ENCODE measurements at places on chromosomes 3 and 15.
A peak's percentile ranks its signal among the peaks of the same experiment; 100 is the strongest.

- DNase-seq: no peak
Observed at GRCh38 chr3:138594935-138595610, 1.0 kb upstream of the CEP70 start.

DNA sequence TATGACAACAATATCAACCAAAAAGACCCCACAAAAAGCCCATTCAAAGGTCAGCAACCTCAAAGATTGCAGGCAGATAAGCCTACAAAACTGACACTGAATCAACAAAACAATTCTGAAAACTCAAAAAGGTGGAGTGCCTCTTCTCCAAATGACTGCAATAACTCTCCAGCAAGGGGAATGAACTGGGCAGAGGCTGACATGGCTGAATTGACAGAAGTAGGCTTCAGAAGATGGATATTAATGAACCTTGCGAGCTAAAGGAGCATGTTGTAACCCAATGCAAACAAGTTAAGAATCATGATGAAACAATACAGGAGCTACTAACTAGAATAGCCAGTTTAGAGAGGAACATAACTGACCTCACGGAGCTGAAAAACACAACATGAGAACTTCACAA is 20.4 kb upstream of the SLC25A38 start:
- no peak for DNase-seq

GRCh38 chr3:112738366-112738765 is 97.4 kb upstream of the CCDC80 start:
- DNase-seq: no peak

DNA sequence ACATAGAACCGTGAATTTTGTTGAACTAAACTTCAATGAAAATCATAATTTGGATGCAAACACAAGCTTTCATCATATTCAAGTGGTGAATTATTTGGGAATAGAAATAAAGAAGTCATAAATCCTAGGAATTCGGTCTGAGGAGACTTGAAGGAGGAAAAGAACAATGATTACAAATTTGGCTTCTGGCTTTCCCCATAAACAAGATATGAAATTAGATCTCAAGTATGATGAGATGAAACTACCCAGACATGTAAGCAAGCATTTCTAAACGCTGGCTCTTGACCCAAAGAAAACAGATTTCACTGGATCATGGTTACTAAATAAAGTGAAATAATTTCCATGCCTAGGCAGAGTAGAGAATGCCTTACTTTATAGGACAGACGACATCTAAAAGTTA is 146.9 kb upstream of the LRTM1 start:
- DNase-seq: no peak

DNA sequence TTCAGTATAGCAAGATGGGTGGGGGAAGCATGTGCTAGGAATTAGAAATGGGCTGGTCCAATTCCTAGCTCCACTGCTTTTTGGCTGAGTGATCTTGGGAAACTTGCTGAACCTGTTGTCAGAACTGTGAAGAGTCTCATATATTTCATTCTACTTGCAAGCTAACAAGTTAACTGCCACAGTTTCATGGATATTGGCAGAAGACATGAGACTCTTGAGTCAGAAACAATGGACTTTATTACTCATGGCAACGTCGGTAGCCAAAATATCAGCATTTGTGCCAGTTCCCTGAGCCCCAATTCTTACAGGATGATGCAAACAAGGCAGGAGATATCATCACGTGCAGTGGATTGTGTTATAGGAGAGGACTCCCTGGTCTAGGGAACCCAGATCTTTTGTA is 26.6 kb upstream of the PLAAT1 start:
- DNase-seq: no peak

- DNase-seq: peak; percentile 12
Observed at GRCh38 chr15:75578173-75578947, 755 bp downstream of the PTPN9 start.

DNA sequence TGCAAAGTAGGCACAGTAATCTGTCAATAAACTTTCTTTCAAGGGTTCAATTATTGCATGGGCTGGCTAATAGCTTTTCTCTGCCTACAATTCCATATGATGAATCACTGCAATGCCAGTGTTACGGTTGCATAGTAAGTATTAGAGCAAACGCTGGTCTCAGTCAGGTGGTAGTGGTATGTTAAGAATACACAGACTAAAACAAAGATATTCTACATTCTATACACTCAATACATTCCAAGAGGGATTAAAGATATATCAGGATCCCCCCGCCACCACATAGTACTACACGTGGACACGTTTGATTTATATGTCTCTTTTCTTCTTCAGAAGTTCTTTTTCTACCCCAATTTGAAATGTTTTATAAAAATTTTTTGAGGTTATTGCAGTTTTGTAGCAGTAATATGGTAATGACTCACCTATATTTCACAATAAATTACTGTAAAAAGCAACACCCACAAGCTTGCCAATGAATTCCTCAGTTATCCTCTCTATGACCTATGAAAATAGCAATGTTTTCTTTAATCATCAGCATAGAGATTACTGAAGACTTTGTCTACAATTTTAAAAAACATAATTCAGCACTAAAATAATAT is 68.2 kb downstream of the CD200R1L start:
- DNase-seq: no peak

- DNase-seq: no peak
Observed at GRCh38 chr3:125213946-125214542, 1.5 kb upstream of the SLC12A8 start.

DNA sequence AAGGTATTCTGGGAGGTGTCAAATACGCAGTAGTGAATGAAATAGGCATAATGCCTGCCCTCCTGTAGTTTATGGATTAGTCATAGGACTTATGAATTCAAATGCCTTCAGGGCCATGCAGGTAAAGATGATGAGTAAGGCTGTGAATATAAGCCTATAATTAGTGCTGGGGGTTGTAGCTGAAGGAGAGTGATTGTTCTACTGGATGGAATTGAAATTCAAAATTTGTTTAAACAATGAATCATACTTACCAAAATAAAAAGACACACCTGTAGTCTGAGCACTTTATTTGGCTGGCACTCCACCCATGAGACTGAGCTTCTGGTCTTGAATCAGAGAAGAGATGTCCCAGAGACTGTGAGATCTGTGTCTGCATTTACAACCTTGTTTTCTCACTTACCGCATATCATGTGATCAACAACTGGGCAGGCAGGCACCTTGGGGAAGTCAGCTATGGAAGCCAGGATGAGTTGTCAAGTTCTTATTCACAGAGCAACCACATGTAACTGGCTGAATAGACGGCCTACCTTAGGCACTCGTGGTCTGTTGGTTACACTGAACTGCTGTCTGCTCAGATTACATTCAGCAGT is 291.8 kb downstream of the NAALADL2 start:
- DNase-seq: no peak

GRCh38 chr15:76752549-76752948 is 152.6 kb downstream of the SCAPER start:
- no peak for DNase-seq

GRCh38 chr3:119230071-119230470 is 10.6 kb downstream of the B4GALT4 start:
- no peak for DNase-seq

DNA sequence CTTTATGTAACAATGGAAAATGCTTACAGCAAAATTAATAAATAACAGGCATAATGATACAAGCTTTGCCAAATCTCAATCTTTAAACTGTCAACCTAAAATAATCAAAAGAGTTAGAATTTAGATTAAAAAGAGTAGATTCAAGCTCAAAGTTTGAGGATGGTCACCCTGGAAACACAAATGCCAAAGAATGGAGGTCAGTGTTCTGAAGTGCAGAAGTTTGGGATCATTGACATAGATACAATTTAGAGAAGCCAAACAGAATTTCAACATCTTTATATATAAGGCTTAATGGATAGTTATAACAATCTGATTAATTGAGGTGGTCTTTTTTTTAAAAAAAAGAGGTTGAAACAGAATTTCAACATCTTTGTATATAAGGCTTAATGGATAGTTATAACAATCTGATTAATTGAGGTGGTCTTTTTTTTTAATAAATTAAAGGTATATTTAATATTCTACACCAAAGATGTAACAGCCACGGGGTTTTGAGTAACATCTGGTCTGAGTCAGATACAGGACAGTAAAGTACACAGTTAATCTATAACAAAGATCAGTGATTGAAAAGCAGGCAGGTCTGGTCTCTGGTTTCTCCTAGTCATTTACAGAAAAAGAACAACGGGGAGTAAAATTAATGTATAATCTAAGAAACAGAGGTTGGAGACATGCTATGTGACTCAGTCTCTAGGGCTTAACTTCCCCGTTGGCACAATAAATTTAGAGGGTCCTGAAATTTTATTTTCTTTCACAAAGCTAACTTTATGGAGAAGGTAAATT is 490.7 kb downstream of the GBE1 start:
- DNase-seq: no peak

GRCh38 chr3:42640771-42641370 is 12.6 kb upstream of the ZBTB47 start:
- no peak for DNase-seq

DNA sequence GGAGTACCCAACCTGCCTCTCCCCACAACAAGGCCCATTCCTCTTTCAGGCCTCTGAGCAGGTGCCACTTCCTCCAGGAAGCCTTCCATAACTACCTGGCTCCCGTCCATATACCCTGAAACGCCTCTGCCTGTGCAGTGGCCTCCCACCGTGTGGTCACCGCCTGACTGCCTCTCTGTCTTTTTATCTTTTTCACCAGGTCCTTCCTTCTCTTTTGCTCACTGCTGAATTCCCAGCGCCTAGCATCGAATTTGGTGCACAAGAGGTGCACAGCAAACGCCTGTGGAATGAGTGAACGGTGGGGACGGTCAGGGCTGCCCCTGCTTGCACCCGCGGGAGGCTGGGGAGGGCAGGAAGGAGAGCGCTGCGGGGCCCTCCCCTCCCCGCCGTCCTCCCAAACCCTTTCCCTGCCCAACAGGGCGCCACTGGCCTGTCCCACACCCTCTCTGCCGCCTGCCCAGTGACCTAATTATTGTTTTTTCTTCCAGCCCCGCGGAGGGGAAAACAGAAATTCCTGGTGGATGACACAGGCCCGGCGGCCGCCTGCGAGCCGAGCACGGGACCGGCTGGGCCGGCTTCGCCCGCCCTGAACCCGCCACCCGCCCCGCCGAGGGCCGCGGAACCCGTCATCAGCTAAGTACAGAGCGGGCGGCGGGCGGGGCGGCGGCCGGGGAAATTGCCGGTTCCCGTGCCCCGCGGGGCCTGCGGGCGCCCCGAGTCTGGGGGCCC is 140.1 kb downstream of the SMAD6 start:
- no peak for DNase-seq

GRCh38 chr15:29623116-29623639 is 199.1 kb downstream of the TJP1 start:
- DNase-seq: no peak

DNA sequence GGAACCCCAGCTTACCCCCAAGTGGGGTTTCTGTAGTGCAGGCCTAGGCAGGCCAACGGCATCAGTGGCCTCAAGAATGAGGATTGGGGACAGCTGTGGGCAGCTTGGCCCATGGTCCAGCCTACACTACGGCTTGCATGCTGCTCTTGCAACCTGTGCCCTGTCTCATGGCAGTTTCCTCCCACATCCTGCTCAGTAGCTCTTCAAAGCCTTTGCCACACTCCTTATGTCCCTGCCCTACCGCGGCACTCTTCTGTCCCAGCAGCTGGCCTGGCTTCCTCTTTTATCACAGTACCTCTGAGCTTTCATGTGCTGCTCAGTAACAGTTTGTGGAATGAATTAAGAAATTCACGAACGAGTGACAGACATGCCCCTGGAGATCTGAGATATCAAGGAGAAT is 431.0 kb downstream of the EPHB1 start:
- no peak for DNase-seq

DNA sequence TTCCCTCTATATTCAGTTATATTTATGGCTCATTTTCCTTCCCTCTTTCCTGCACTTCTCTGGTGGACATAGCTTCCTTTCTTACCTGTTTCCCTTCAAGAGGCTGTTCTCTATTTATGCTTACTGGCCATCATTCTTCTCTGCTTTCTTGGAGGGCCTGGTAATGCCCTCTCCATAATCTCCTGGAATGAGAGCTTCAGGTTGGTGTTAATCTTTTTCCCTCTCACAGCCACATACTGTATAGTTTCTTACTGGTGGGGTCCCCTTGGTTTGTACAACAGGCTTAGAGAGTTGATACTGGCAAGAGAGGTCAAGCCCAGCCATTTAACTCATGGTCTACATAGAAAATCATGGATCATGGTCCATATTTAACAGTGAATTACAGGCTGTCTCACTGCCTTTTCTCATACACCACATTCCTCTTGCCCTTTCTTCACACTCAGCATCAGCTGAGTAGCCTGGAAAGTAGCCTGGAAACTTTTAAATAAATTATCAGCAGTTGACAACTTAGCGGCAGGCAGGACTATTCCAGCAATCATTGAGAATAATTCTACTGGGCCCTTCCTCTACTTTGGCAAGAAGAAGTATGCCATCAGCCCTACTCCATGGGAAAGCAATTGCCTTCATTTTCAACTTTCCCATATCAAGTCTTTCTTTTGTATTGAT is 38.0 kb upstream of the DPH6 start:
- no peak for DNase-seq

DNA sequence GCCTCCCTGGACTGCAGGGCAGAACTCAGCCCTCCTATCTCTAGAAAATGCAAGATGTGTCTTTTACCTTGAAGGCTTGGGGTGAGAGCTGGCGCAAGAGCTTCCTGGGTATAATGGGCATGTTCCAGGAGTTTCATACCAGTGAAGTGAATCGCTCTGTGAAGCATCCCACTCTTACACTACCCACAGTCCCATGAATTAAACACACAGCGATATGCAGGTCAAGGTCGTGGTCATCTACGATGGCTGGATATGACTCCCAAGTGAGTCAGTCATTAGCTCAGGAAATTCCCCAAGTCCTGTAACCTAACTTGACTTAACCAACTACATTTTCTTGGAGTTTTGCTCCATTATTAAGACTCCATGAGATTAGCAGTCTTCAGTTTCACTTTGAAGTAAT is 439.7 kb downstream of the NTRK3 start:
- DNase-seq: no peak

DNA sequence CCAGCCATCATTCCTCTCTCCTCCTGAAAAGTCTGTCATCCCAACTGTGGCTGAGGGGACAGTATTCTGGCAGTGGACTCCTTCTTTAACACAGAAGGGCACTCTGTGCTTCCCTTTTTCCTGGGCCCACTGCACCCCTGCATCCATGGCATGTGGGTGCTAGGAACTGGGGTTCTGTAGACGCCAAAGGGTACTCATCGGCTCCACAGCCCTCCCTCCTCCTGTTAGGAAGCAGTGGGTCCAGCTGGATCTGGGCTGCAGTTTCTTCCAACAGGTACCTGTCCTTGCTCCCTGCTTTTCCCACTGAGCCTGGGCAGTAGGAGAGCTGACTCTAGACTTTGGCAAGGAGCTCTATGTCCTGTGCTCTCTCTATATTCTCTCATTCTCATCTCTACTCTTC is 6.4 kb upstream of the MANF start:
- no peak for DNase-seq

- DNase-seq: no peak
Observed at GRCh38 chr3:195462308-195462610, 19.4 kb upstream of the ACAP2 start.

DNA sequence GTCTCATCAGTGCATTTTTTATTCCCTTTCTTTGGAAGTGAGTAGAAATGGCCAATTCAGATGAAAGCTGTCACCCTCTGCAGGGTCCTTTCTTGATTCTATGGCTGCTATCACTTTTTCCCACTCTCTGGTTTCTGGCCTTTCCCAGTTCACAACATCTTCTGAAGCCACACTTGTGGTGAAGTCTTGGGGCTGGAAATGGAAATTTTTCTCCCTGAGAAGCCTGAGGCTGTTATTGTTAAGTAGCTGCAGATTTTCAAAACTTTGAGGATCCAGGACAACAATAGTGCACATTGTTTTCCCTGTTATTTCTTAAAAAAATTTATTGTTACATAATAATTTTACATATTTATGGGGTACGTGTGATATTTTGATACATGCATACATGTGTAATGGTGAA is 250.3 kb upstream of the RASGRP1 start:
- DNase-seq: no peak
